ENCODE measurements at places on chromosomes 12 and 14.
A peak's percentile ranks its signal among the peaks of the same experiment; 100 is the strongest.

- DNase-seq: no peak
Observed at GRCh38 chr12:3947781-3948180, 74.6 kb upstream of the PARP11 start.

- DNase-seq: no peak
Observed at GRCh38 chr12:112812600-112813406, 21.3 kb downstream of the RPH3A start.

DNA sequence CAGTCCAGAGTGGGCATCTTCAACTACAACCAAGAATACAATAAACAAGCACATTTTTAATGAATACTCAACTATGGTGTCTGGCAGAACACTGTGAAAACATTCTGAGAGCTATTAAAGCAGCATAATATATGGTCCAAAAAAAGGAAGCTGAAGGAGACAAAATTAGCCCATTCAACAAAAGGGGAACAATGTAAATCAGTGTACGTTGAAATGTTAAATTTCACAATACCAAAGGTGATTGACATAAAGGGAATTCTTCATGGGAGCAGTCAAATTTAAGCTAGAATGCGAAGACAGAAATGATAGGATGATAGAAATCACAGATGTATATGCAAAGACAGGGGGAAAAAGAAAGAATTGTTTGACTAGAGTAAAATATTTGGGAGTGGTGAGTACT, 41.3 kb upstream of the SYCP3 start:
- DNase-seq: no peak

DNA sequence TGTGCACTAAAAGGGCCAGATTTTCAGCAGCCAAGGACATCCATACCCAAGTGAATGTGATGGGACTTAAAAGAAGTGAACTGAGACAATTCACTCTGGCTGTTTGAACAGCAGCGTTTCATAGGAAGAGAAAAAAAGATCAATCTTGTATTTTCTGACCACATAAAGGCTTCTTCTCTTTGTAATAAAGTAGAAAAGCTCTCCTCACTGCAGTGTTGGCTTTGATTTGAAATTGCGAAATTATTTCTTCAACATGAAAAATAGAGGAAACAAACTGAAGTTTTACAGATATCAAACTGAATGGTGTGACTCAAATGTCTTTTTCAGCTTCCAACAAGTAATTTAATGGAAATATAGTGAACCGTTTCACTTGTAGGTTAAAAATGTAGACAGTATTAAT, 11.3 kb upstream of the KCNMB4 start:
- DNase-seq: peak; percentile 12

DNA sequence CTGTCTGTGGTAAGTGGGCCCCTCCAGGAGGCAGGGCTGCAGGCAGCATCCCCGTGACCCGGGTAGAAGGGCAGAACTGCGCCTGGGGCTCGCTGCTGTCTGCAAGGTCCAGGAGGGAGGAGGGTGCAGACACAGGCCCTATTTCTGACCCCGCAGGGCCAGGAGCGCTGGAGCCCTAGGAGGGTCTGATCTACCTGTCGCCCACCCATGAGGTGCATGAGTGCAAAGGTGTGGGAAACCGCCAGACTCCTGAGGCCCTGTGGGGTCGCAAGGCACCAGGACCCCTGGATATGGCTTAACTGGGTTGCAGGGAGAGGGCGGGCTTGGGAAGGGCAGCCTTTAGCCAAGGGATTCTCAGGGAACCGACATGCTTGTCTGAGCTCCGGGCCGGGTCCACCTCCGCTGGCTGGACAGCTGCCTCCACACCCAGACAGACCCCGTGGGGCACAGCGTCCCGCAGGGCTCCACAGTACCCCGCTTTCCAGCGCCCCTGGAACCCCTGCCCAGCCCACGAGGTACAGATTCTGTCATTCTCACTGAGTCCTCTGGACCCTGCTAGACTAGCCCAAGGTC, 72.9 kb upstream of the TSPAN11 start:
- DNase-seq: no peak

DNA sequence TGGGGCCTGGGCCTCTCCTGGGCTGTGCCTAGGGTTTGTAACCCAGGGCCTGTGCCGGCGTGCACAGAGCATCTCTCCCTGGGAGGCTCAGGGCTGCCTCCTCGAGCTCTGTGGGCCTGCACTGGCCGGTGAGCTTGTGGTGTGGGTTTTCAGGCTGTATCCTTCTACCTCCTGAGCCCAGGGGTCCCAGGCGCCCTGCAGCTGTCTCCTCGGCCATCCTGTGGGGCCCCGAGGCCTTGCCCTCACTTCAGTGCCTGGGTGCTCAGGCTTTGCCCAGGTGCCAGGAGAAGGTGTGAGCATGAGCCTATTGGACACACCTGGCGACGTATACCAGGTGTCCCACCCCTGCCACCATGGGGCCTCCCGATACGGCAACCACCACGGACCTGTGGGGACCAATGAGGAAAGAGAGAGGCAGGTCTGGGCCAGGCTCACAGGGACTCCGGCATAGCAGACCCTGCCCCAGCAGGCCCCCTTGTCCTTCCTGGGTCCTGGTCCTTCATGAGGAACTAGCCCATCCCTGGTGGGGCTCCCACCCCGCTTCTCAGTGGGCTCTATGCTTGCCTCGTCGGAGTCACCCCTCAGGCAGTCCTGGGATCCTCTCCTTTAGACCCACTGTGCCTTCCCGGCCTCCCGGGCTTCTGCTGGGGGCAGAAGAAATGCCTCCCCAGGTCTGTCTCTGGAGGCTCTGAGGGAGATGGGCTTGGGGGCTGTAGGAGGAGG, 400.2 kb downstream of the TMEM121 start:
- no peak for DNase-seq

DNA sequence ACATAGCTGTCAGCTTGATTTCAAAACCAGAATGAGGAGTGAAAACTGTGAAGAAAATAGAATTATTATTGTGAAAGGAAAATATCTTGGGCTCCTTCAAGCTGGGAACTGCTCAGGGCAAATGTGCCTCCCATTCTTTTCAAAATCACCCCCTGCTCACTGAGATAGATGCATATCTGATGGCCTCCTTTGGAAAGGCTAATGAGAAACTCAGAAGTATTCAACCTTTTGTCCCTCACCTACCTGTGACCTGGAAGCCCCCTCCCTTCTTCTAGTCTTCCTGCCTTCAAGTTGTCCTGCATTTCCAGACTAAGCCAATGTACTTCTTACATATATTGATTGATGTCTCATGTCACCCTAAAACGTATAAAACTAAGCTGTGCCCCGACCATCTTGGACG, 81.1 kb upstream of the C14orf132 start:
- DNase-seq: no peak

DNA sequence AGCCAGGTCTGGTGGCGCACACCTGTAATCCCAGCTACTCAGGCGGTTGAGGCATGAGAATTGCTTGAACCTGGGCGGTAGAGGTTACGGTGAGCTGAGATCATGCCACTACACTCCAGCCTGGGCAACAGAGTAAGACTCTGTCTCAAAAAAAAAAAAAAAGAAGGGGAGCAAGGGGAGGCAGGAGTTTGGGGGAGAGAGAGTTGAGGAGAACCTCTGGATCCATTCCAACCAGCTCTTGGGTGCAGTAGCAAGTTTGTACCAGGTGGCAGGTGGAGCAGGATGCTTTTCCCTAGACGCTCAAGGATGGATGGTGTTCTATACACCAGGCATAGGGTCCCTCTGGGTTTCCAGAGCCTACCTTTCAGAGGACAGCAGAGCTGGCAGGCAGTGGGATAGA, 1.9 kb downstream of the NFE2 start:
- DNase-seq: no peak

DNA sequence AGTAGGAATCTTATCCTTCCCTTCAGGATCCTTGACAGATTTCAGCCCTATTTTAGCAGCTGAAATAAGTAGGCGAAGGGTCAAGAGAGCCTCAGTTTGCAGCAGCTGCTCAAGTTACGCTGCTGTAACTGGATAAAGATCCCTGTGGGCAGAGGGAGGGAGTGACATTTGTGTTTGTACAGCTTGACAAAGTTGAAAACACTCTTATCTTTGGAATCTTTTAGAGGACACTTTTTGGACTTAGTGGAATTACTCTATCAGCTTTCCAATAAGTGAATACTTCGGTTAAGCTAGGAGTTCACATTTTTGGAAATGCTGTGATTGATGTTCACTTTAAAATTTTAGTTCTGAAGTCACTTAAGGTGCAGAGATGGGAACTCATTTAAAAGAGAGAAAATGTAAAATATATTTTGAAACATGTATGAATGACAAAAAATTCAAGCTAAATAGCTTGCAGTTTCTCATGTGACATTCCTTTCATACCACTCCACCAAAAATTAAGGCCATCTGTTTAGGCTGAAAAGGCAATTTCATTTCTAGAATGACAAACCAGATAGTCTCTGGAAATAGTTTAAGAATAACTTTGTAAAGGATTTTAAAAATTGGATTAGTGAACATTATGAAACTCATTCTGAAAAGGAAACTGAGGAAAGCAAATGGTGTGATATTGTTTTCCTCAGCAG, 55.2 kb downstream of the SLC38A4 start:
- no peak for DNase-seq

GRCh38 chr12:2124466-2125023, 71.8 kb downstream of the CACNA1C start:
- DNase-seq: no peak

DNA sequence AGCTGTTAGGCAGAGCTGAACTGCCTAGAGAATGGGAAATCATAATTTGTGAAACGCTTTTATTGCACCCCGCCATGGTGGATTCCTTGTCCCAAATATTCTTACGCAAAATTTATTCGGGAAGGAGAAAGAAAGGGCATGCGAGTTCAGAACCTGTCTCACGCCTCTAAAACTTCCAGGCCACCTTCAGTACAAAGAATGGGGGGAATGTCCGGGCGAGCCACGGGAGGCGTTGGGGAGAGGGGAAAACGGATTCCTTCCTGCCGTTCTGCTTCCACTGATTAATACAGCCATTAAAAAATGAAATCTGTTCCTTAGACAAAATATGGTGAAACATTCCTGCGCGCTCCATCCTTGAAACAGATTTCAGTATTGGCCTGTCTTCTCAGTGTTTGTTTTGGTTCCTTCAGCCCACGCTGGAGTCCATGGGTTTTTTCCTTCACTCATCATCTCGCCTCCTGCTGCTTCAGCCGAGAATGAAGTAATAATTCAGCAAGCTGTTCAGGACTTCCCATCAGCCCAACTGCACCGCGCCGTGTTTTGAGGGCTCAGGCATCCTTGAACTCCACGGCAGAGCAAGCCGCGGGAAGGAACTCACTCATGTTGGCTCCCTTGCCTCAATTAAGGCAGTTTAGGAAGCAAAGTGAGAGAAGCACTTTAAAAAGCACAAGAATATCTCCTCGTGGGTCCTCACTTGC, 47.7 kb upstream of the CDKN3 start:
- DNase-seq: no peak

- no peak for DNase-seq
Observed at GRCh38 chr14:77902811-77903210, 102.9 kb downstream of the ADCK1 start.

GRCh38 chr14:68550338-68550715, 242.5 kb downstream of the ZFP36L1 start:
- no peak for DNase-seq

DNA sequence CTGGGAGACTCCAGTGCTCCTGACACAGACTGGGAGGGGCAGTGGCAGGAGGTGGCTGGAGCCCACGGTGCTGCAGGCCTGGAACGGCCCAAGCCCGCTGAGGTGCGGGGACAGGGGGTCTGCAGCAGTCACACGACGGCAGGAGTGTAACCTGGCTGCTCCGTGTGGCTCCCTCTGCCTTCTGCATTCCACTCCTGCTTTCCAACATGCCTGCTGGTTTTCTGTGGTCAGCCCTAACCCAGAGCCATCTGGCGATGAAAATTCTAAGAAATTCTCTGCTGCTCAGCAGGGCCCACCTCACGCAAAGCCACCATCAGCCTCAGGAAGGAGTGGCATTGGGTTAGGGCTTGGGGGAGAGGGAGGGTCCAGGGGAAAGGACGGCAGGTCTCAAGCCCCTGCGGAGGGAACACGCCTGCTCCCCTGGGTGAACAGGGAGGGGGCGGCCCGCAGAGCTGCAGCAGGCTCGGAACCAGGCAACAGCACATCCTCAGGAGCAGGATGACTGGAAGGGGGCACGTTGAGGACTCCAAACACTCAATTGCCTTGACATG, 5.0 kb upstream of the FBRSL1 start:
- DNase-seq: no peak

- no peak for DNase-seq
Observed at GRCh38 chr14:64625386-64626232, 75.8 kb downstream of the PPP1R36 start.

DNA sequence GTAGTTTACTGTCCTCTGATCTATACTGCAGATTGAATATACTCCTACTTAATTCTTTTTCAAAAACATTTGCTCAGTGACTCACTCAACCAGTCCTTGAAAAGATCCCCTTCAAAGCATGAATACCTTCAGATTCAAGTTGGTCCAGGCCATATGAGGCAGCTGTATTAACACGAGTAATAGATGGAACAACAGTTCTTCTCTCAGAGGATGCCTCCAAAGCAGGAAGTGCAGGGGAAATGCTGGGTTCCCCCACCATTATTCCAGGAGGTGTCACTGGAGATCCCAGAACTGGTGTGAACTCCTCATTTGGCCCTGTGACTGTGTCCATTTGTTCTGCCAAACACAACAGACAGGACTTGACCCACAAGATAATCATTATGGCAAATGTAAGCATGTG, 20.6 kb downstream of the ARMH4 start:
- no peak for DNase-seq

- no peak for DNase-seq
Observed at GRCh38 chr14:25628390-25628789, 578.4 kb upstream of the STXBP6 start.

DNA sequence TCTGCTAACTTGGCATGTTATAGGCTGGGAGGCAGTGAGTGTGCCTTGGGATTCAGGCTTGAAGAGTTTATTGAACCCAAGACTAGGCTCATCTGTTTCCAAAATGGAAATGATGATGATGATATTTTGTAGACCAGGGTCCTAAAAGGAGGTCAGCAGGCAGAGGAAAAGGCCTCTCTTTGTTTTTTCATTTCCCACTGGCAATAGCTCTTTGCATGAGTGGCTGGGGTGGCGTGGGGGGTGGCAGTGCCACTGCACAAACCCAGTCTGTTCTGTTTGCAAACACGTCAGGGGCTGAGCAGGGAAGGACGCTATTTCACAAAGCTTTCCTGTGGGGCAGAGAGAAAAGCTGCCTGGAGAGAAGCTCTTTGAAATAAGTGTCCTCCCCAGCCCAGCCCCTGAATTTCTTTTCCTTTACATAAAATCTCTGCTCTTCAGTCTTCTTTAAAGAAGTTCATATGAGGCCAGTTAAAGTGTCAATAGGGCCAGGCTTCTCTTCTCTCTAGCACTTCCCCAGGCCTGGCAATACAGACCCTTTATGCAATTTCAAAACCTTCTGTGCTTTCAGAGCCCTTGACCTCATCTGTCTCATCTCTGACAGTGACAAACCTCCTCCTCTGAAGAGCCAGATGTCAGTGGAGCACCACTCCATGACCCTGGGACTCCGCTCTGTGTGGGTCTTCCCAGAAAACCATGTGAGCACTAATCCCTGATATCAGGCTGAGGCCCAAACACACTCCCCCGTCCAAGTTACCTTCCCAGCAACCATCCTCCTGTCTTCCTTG, 72.8 kb downstream of the ZNF664 start:
- DNase-seq: no peak

DNA sequence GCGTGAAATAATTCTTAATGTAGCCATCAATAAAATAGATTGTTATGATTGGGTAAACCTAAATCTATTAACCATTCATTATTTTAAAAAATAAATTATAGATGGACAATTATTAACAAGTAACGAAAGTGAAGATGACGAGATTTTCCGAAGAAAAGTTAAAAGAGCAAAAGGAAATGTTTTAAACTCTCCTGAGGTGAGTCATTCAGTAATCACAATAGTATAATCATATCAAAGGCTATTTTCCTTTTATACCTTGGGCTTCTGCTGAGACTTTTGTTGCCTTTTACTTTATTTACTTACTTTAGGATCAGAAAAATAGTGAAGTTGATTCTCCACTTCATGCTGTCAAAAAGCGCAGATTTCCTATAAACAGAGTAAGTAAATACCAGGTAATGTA, 45.6 kb downstream of the FANCM start:
- DNase-seq: no peak

Measured in stimulated activated naive CD4-positive, alpha-beta T cell (primary cell).